ENCODE measurements at places on chromosomes 6 and 20.

DNA sequence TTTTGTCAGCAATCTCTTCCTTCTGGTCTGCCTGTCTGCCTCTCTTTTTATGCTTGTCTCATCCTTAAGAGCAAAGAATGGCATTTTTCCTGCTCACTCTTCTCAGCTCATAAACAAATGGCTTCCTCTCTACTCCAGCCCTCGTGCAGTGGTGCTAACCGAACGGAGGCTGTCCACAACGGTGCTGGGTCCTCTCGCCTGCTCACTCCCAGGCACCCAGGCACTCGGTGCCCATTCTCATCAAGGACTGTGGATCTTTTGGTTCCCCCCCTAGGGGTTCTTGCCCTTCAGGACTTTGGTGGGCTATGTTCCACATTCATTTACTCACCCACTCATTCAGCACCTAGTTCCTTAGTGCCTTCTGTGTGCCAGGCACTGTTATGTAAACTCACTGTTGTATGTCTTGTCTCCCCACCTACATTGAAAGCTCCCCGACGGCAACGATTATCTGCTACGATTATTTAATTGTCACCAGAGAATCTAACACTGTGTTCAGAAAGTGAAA lies 113.9 kb downstream of the FYN start:
- DNase-seq, result no peak

GRCh38 chr20:35698298-35699126 lies 640 bp downstream of the NFS1 start:
- no peak for DNase-seq

DNA sequence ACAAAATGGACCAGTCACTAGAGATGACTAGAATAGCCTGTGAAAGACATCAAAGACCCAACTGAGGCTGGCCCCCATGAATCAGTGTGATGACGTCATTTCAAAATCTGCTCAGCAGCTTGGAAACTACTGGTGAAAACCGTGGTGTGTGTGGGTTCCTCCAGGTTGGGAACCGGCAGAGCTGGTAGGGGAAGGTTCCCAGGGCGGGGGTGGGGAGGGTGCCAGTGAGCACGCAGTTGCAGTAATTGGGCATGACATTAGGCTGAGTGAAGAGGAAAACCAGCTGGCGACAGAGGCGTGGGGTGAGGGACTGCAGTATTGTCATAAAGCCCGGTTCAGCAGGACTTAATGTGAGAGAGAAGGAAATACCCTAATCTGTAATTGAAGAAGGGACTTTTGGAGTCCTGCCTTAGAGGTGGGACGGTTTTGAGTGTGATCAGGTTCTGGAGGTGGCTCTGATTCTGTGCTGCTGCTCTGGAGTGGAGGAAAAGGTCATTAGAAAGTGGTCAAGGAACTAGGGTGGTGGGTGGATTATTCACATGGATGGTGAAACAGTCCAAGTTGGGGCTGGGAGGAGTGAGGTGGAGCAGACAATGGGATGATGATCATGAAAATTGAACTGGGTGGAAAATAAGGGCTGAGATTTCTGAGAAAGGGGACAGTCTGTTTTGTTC lies 52.0 kb upstream of the MTHFD1L start:
- no peak for DNase-seq

- DNase-seq, result no peak
Measured at GRCh38 chr6:11021003-11021402, 23.1 kb downstream of the ELOVL2 start.

DNA sequence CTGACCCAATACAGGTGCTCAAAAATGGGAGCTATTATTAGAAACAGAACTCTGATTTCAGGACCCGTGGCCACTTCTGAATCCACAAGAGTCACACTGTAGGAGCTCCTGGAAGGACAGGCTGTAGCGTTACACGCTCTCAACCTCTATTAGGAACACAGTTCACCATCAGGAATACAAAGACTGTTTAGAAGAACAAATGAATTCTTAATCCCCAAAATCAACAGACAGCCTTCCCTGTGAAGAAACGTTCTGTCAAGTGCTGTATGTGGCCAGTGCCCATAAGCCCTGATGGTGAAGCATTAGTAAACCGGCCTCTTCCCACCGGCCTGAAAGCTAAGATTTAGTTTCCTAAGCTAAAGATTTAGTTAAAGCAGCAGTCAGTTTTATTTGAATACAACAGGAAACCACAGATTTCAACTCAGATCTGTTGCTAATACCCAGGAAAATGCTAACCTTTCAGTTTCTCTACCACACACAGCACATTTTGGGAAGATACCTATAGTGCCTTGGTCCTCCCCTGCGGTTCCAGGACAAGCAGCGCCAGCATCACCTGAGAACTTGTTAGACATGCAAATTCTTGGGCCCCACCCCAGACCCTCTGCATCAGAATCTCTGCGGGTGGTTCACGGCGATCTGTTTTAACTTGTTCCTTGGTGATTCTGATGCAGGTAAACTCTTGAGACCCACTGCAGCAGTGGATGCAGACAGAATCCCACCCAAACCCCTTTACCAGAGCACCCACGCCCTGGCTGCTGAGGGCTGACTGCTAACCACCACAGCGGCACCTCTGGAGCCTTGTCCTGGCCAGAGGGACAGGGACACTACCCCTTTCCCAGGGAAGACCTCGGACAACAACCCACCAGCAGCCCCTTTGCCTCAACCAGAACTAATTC lies 33.4 kb downstream of the MTRES1 start:
- DNase-seq, result no peak

GRCh38 chr6:6148192-6148815 lies 141.6 kb upstream of the NRN1 start:
- no peak for DNase-seq

GRCh38 chr6:120945905-120946594 lies 388.2 kb downstream of the TBC1D32 start:
- DNase-seq, result no peak

- no peak for DNase-seq
Measured at GRCh38 chr20:50003253-50003656, 20.5 kb downstream of the SNAI1 start.

- peak; percentile 3 for DNase-seq
Measured at GRCh38 chr6:159761129-159761872, 544 bp upstream of the ACAT2 start.

DNA sequence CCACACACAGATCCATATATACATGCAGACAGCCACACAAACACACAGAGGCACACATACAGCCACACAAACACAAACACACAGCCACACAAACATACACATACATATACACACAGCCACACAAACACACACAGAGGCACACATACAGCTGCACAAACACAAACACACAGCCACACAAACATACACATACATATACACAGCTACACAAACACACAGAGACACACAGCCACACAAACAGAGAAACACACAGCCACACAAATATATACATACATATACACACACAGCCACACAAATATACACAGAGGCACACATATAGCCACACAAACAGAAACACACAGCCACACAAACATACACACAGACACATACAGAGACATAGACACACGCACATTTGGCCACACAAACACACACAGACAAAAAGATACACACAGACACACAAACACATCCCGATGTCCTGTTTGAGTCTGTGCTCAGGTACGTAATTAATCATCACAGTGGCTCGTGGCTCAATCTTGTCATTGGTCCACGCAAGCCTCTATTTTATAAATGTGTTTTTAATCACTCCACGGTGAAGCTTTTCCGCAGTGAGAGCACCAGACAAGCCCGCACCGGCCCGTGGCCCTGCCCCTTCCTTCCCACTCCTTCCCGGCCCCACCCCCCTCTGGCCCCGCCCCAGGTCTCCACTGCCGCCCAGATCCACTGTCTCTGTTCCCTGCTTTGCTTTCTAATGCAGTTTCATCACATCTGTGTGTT lies 135.3 kb downstream of the CDH4 start:
- no peak for DNase-seq

- DNase-seq, result no peak
Measured at GRCh38 chr6:133610971-133611370, 277.9 kb upstream of the TCF21 start.

DNA sequence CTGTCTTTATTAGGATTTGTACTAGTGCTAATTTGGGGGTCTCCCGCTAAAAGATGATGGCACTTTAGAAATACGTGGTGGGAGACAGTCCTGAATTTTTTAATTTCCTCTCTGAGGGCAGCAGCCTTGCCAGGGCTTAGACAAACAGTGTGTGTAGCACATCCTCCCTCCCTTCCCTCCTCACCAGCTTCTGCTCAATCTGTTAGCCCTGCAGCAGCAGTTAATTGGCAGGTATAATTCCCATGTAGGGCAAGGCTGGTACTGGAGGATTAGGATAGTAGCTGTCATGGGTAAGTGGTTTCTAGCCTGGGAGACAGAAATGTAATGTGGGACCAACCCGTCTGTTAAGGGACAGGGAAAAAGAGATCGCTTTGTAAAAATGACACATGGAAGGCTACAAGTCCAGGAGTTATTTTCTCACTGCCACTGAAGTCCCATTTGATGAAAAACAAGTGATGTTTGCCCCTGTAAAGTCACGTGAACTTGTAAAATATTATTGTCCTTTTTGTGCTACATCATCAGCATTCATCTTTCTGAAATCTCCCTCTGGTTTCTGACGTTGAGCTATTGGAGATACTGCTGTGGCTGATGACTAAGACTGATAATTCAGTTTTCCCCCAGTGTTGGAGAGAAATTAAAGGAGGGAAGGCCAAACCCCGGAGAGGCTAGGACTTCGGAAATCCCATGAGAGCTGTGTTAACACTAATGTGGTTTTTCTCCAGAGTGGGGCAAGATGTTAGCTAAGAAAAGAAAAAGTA lies 40.6 kb downstream of the CTNNBL1 start:
- no peak for DNase-seq

GRCh38 chr20:5170341-5170740 lies 43.5 kb downstream of the CDS2 start:
- no peak for DNase-seq

GRCh38 chr6:33779290-33779689 lies 9.6 kb downstream of the LEMD2 start:
- DNase-seq, result no peak

- no peak for DNase-seq
Measured at GRCh38 chr6:43934183-43934802, 164.3 kb downstream of the VEGFA start.

DNA sequence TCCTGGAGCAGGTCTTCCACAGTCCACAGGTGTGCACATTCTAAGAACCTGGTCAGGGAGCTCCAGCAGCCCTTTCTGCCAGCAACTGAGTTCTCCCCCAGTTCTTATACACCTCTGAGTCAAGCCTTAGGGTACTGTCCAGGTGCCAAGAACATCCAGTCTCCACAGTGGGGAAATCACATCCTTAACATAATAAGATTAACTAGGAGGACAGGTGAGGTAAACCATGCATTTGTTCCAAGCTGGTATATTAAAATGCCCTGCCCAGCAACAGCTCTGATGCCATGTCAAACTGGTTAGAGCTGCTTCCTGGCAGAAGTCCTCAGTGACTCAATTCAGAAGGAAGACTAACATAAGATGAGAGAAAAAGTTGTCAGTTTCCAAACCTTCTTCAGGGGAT lies 303.9 kb upstream of the SGK1 start:
- no peak for DNase-seq

- no peak for DNase-seq
Measured at GRCh38 chr6:145863988-145864616, 49.5 kb upstream of the FBXO30 start.

Measured in stimulated activated CD4-positive, alpha-beta T cell treated with anti-CD3 and anti-CD28 coated beads, Interleukin-1b, Interleukin-23, amount 100 ng/mL, for 1 hour (primary cell).